Immature natural killer cell (primary cell): ENCODE measurements at places on chromosomes 3 and 15.
A peak's percentile ranks its signal among the peaks of the same experiment; 100 is the strongest.

DNA sequence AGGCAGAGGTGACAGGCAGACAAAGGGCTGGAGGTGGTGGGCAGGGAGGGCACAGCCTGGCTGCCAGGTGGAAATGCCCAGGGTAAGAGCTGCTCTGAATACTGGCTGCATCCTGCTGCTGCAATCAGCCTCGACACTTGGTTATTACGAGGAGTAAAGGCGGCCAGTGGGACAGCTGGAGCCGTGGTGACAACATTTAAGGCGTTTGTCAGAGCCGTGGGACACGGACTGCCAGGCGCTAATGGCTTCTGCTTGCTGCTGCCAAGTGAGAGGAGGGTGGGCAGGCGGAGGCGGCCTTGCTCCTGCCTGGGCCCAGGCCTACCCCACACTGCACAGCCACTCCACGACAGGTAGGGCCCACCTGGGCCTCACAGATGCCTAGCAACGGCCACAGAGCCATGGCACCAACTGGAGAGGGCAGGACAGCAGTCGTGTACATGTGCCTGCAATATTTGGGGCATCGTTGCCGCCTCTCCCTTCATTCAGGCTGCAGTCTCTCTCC, 49.2 kb upstream of the TMEM115 start:
- no peak for DNase-seq

- no peak for DNase-seq
These were observed 983.6 kb upstream of the NR2F2 start for GRCh38 chr15:95346721-95347475.

DNA sequence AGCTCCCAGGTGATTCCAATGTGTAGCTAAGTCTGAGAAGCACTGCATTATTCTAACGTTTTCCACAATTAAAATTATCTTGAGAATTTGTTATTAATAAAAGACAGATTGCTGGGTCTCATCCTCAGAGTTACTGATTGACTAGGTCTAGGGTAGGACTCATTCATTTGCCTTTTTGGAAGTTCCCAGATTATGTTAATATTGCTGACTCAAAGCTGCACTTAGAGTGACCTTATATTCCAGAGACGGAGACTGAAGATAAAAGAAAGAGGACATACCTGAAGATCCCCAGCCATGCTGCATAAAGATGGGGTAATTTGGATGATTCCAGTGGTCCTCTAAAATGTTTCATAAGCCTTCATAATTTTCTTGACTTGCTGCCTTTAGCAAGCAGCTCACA, 81.8 kb downstream of the PLSCR2 start:
- DNase-seq = no peak

GRCh38 chr3:47612879-47613278, 34.2 kb upstream of the CSPG5 start:
- DNase-seq = no peak

DNA sequence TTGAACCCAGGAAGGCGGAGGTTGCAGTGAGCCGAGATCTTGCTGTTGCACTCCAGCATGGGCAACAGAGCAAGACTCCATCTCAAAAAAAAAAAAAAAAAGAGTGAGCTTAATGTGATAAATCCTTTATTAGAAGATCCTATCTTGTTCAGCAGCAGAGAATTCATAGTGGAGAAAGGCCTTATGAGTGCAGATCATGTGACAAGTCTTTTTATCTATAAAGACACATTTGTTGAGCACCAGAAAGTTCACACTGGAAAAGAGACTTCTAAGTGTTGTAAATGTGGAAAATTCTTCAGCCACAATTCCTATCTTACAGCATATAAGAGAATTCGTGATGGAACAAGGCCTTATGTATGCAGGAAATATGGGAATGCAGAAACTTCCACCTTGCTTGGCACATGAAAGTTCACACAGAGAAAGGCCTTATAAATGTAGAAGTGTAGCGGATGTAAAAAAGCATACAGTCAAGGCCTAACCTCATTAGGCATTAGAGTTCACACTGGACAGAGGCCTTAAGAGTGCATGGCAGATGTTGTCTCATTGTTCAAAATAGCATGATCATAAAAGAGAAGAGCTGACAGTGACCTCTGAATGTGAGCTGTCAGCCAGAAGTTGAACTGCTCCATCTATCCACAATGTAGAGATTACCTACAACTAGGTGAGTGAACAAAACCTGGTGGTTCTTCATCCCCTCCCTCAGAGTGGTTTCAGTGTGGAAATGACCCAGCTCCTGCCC, 16.7 kb downstream of the ADAM10 start:
- no peak for DNase-seq

DNA sequence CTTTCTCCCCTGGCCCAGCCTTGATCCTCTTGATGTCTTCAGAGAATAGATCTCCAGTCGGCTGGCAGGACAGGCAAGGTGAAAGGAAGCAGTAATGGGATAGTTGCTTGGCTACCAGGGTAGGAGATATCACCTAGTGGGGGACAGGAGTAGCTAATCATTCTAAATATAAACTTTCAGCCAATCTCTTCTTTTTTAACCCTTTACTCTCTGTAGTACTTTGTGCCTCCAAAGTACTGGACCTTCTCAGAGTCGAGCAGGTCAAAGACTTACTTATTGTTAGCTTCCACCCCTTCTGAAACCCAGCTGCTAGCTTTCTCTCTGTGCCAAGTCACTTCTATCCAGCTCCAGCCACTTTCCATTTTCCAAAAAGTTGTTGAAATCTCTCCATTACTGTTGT, 43.4 kb upstream of the FILIP1L start:
- no peak for DNase-seq

GRCh38 chr3:195708061-195708460, 12.7 kb upstream of the MUC20 start:
- no peak for DNase-seq

DNA sequence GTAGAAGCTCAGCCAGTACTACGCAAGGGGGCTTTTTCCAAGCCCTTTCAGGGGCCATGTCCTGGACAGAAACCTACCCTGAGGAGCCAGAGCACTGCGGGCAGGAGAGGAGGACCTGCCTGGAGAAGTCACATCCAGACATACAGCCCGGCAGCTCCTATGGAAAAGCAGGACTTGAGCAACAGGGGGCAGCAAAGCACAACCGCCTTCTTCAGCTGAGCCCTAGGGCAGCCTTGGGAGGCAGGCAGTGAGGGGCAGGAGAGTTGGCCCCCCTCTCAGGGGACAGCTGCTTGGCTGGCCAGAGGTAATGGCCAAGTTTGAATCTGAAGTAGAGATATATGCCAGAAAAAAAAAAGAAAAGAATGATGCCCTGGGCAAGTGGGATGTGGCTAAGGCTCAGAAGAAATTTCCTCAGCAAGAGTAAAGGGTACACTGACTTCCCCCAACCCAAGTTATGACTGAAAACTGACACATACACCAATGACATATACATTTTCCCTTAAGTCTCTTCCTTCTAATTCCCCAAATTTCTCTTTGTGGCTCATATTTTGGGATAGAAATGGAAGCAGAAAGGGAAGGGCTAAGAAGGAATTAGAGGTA, 56.9 kb downstream of the CYP19A1 start:
- DNase-seq = no peak

DNA sequence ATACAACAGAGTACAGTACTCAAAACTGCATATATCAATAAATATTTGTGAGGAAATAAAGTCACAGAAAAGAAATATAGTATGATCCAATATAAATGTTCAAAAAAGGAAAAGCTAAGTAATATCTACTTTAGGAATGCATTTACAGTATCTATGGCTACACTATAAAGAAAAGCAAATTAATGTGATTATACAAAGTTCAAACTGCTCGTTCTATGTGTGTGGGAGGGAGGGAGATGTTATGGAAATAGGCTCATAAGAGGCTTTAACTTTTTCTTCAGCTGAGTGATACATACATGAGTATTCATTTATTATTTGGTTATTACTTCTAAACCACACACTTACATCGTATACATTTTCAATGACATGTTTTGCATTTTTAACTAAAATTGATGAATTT, 377.7 kb upstream of the AGTR1 start:
- DNase-seq = no peak

- no peak for DNase-seq
These were observed 119.0 kb downstream of the AKAP13 start for GRCh38 chr15:85499371-85499887.

GRCh38 chr15:95864467-95864886, 466.0 kb upstream of the NR2F2 start:
- peak; percentile 82 for DNase-seq

DNA sequence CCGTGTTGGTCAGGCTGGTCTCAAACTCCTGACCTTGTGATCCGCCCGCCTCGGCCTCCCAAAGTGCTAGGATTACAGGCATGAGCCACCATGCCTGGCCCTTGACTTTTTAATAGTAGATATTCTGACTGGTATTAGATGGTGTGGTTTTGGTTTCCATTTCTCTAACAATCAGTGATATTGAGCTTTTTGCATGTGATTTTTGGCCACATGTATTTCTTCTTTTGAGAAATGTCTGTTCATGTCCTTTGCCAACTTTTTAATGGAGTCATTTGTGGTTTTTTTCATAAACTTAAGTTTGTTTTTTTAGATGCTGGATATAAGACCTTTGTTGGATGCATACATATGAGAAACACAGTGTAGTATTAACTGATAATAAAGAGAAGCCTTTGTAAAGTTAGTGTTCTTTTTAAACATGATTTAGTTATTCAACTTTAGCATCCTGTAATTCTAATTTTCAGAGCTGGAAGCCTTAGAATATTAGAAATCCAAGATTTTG, 280.8 kb downstream of the RBMS3 start:
- DNase-seq = no peak

GRCh38 chr3:133996996-133997395, 32.7 kb downstream of the SLCO2A1 start:
- DNase-seq = no peak

- no peak for DNase-seq
These were observed 92.0 kb upstream of the RNU6-1 start for GRCh38 chr15:67931861-67932260.

GRCh38 chr15:82044373-82045178, 1.2 kb downstream of the MEX3B start:
- DNase-seq = peak; percentile 15

GRCh38 chr3:4717363-4717740, 224.2 kb downstream of the ITPR1 start:
- no peak for DNase-seq

GRCh38 chr15:79682285-79682684, 214.5 kb downstream of the MTHFS start:
- no peak for DNase-seq

- DNase-seq = no peak
These were observed 56.8 kb downstream of the WDR76 start for GRCh38 chr15:43883571-43883970.

GRCh38 chr3:16496408-16497222, 16.9 kb downstream of the RFTN1 start:
- DNase-seq = no peak

DNA sequence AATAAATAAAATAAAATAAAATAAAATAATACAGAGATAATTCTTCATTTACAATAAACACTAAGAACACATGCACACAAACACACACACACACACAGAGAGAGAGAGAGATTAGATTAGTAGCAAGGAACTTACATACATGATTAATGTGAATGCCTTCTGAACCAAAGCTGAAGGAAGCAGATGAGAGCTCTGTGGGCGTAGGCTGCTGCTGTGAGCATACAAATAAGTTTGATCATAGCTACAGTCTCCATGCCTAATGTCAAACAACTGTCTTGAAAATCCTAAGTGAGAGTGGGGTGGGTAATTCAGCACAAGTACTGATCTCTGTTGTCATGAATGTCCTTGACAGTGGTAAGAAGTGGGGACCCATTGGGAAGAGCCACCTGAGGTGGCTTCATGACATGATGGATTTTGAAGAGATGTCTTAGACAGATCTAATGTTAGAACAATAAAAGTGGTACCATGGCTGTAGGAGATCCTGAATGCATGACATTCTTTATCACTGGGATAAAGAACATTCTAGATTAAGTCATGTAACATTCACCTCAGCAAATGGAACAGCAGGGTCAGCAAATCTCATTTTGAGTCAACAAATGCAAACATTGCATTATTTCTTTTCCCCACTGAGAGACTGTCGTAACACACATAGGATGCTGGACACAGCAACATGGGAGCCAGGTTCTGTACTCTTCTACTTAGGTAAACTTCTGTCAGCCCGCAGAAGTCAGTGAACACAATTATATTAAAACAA, 46.2 kb downstream of the CHL1 start:
- DNase-seq = no peak

DNA sequence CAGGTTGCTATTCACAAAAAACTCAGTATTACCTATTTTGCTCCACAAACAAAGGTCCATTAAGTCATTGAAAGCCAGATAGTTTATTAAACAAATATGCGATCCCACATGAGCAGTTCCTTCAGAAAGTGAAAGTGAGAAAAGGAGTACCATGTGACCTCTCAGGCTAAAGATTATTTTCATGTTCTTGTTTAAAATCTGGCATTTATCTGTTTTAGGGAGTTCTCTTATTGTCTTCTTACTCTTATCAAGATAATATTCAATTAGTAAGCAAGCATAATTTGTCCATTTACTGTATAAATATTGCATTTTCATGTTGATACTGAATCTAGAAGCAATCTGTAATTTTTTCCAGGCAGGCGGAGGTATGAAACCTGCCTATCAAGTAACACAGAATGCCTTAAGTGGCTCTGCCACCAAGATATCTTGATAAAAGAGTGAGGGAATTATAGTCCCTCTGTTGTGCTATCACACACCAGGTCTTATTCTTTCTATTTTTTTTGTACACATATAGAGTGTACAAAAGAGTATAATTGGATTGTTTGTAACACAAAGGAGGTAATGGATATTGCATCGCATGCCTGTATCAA, 20.1 kb upstream of the PLSCR5 start:
- DNase-seq = no peak

GRCh38 chr15:88647351-88648105, 8.7 kb downstream of the ISG20 start:
- DNase-seq = no peak

GRCh38 chr3:186849374-186849975, 7.0 kb downstream of the ADIPOQ start:
- peak; percentile 57 for DNase-seq

DNA sequence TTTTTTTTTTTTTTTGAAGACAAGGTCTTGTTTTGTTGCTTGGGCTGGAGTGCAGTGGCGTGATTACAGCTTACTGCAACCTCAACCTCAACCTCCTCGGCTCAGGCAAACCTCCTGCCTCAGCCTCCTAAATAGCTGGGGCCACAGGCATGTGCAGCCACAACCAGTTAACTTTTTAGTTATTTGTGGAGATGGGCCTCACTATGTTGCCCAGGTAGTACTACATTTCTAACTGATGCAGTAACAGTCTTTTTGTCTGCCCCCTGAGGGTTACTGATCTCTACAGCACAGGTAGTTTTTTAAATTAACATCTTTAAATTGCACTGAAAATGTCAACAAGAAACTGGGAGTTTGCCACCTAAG, 3.4 kb upstream of the LMLN start:
- no peak for DNase-seq

DNA sequence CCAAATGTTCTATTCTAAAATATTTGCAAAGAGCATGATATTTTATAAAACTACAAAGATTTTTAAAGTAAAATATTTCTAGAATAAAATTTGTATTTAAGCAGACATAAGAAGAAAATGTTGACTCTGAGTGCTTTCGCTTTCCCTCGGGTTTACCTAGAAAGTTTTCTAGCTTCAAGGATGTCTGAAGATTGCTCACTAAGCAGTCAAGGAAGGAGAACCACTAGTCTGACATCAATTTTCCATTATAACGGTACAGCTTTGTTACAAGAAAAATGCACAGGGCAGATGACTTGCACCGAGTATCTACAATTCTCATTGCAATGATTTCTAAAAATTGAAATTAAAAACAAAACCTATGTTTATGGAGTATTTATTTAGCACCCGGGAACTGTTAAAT, 14.2 kb downstream of the GPR15 start:
- DNase-seq = no peak

GRCh38 chr3:157113832-157114505, 46.0 kb downstream of the CCNL1 start:
- no peak for DNase-seq

- DNase-seq = no peak
These were observed 104.7 kb upstream of the ROBO1 start for GRCh38 chr3:79872483-79872882.

GRCh38 chr3:187906416-187906815, 161.1 kb upstream of the BCL6 start:
- no peak for DNase-seq
